ENCODE measurements at places on chromosomes 4 and X. TPM values are rescaled to one million over a fixed set of nuclear protein-coding genes. Genes with fewer than 3 reads are reported as not detected.
A peak's percentile ranks its signal among the peaks of the same experiment; 100 is the strongest.

The XG gene
- 14.2 TPM for total RNA-seq

The PPP1R2C gene
- not detected for total RNA-seq

The TMPRSS11A gene
- 62.3 TPM for total RNA-seq

- ATAC-seq: peak; percentile 64
Measured at GRCh38 chr4:101835121-101835904, 44.8 kb downstream of the BANK1 start.

DNA sequence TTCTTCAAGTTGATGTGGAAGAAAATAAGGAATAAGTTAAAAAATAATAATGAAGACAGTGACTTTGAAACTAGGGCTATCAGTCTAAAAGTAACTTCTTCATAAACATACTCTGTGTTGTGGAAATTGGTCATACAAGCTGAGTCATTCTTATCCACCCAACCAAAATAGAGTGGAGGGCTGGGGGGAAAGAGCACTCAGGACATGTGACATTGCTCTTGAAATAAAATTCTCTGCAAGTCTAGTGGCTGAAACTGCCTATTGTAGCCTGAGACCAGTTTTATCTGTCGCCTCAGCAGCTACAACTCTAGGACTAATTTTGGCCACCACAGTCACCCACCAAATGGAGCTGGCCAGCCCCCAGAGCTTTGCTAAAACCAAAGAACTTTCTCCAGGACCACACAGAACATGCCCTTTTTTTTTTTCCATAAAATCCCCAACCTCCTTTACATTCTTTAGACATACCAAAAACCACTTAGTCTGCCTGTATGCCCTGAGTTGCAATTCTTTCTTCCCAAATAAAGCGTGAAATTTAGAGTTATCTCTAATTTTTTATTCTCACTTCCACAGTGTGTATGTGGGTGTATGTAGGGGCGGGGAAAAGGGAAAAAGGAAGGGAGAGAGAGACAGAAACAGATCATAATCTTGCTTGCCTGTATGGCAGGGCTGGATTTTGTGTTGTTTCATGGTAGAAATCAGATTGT lies 23.0 kb upstream of the SLC25A4 start:
- ATAC-seq: no peak

GRCh38 chr4:101028886-101029285 lies 318.4 kb downstream of the PPP3CA start:
- ATAC-seq: no peak

DNA sequence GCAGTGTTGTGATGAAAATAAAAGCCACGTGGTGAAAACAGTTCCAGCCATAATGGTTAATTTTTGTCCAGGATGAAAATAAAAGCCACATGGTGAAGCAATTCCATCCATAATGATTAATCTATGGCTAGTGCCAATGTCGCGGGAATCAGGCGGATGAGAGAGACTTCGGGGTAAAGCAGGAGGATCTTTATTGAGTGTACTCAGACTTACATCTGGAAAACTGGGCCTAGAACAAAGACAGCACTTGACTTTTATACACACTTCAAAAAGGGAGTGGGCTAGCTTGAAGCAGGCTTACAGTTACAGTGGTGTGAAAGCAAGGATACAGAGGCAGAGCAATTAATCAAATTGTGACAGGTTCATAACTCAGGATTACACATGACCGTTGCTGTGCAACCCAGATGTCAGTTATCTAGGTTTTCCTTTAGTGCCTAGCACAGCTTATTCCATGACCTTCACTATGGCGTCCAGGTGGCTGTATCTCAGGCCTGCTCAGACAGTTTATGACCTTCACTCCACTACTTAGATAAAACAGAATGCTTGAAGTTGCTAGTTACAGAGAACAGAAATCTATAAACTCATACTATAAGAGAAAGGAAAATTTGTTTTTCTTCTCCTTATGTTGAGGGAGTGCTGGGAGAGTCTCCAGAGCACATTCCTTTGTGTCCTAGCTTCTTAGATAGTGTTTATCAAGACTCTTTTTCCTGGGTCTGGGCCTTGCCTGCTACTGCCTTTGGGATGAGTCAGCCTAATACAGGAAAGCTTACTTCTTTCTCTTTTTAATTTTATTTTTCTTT lies 5.9 kb upstream of the PLA2G12A start:
- ATAC-seq: no peak
